ENCODE measurements at places on chromosomes 12 and 14.

DNA sequence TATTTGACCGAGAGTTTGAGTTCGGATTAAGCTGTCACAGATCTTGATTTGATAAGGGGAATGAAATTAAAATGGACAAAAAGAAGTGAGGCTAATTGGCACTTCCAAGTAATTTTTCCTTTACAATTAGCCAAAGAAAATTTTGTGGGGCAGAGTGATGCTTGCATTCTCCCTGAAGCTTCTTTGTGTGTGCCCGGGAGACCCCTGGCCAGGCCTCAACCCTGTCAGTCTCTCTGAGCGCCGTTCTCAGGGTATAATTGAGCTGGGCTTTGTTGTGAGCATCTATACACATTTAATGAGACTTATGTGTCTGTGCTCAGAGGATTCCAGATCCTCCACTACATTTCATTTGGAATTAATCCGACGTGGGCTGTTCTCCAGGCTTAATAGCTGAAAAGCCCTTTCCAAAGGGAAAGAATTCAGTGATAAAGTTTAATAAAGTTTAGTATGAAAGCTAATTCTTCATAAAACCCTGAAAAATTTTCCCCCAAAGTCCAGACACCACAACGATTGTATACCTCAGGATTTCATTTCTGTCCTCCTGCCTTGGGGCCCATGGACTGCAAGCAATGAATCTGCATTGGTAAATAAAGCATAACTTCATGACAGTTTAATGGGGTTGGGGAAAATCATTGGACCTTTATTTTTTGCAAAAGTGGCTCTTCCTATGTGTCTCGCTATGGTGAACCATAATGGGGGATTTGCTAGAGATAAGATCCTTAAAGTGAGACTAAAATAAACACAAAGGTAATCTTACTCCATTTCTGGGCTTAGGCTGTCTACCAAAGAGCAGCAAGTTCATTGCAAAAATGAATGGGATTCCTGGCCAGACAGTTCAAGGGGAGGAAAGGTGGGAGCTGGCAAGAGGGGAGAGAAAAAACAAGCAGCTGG, 292.6 kb downstream of the C12orf75 start:
- no peak for DNase-seq

DNA sequence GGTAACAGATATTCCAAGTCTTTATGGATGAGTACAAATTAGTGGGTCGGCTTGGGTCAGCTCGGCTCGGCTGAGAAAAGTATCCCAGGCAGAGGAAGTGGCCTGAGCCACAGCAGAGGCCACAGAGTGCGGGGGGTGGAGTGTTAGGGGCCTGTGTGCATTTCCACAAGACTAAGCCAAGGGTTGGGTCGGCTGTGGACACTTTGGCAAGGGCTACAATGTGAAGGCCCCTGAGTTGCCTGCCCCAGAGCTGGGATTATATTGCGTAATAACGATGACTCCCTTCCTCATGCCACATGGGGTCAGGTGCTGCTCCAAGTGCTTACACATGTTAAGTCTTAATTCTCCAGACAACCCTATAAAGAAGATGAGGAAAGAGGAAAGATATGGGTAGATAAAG, 11.4 kb downstream of the EVL start:
- no peak for DNase-seq

DNA sequence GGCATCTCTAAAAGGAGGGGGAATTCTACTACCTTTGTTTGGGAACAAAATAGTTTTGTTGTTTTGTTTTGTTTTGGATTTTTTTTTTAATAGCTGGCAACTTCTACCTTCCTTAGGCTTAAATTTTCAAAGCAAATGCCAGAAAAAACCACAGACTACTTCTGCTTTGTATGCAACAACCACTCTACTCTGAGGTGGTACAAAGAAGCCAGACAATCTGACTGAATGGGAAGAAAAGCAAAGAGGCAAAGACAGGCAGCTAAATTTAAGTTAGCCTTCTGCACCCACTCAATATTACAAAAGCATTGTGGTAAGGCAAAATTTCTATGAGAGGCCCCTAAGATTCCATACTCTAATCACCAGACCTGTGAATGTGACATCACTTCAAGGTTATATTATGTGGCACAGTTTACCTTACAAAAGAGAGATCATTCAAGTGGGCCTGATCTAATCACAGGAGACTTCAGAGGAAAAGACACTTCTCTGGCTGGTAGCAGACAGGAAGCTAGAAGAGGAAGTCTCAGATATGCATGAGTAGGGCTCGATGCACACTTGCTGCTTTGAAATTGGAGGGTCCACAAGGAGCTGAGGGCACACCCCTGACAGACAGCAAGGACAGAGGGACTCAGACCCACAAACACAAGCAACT, 566.6 kb downstream of the RPS29 start:
- DNase-seq = no peak

- DNase-seq = no peak
Measured at GRCh38 chr14:71169861-71170260, 262.6 kb downstream of the PCNX1 start.

DNA sequence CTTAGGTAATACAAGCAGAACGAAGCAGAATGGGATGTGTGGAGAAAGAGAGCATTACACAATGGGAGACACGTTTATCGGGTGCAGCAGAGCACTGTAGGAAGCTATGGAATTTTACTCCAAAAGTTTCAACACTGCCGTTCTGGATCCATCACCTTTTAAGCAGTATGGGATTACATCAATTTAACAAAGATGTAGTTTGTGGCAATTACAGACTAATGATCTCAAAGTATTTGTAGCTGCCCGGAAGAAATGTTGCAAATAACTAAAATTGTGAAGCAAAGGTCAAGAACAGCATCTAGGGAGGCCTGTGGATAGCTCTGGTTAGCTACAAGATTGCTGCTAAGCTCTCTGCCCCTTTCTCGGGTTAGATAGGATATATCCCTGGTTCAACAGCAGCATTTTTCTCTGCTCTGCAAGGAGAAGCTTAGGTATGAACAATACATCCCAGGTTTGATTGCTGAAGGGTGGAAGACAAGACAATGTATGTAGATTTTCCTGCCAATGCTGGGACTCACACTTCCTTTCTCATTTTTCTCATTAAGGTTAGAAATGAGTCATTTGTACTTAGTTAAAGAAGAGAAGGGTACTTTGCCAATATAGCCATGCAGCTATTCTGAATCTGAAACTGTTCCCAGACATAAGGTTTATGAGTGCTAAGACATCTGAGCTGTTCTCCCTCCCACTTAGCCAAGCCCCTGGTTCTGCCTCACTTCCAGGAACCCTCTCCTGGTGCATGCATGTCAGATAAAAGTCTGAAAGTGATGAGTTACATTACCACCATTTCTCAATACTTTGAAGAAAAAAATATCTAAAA, 75.0 kb upstream of the HIF1A start:
- no peak for DNase-seq

DNA sequence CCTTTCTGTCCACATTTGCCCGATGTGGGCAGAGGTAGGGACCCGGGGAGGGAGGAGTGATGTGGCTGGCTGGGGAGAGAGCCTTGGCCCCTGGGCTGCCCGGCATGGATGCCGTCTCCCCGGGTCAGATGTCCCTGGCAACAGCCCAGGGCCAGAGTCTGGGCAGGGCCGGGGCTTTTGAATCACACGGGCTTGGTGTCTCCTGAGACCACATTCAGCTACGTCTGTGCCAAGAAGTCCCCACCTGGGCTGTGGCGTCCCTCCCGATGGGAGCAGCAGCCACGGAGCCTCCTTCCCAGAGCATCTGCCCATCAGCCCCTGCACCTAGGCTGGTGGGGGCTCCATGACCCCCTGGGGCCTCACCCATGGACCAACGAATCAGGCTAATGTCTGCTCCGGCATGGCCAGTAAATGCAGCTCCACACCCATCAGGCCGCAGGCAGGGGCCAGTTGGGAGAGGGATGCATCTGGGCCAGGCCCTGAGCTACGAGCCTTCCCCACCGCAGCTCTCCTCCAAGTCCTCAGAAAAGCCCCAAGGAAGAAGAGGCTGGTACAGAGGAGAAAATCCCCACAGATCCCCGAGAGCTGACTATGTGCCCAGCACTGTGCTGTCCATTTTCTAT, 109.4 kb downstream of the RFLNA start:
- DNase-seq = no peak

GRCh38 chr14:35921745-35922144, 95.6 kb downstream of the BRMS1L start:
- DNase-seq = no peak

DNA sequence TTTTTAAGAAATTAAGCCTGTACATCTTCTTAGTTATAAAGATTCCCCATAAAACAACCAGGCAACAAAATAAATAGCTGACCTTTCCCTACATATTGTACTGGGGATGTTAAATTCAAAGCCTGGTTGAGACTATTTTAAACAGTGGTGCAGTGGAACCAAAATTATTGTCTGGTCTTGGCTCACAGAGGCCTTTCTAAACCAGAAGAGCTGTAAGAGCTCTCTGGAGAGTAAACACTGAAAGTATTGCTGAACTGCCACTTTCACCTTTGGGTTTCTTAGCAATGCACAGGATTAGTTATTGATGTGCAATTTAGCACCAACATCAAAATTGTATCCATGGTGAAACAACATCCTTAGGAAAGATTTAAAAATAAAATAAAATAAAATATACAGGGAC, 20.6 kb downstream of the RACGAP1 start:
- no peak for DNase-seq

GRCh38 chr14:54173802-54174201, 217.2 kb upstream of the BMP4 start:
- no peak for DNase-seq

Measured in hypothalamus (tissue), 51 donors.